Stimulated activated CD8-positive, alpha-beta memory T cell treated with anti-CD3 and anti-CD28 coated beads, Interleukin-4, amount 100 ng/mL, for 24 hours (primary cell): ENCODE measurements at places on chromosomes 16 and 17.

DNA sequence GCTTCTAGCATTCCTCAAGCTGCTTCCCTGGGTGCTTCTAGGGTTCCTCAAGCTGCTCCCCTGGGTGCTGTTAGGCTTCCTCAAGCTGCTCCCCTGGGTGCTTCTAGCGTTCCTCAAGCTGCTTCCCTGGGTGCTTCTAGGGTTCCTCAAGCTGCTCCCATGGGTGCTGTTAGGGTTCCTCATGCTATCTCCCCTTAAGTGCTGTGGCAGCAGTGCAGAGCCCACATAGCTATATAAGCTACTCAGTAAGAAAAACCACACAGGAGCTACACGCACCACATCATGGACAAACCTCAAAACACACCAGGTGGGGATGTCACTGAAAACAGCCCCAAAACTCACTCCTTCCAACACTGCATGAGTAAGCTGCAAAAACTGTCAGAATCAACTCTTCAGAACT is 35.2 kb downstream of the ANKRD11 start:
- DNase-seq: no peak

GRCh38 chr16:3243882-3244281 is 8.9 kb upstream of the ZNF200 start:
- DNase-seq: no peak

DNA sequence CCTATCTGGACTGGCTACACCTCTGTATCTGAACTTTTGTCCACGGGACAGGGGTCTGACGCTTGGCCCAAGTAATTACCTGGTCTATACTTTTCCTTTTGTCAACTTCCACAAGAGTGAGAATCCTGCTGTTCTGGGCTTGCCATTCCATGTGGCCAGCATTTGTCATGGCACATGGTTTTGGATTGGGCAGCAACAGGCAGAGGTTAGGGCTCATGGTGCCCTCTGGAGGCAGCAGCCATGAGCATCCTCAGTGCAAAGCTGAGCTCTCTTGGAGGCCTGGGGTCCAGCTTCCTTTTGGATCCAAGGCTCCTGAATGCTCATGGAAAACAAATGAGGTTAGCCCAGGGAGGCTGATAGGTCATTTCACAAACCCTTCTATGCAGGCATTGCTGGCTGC is 7.5 kb upstream of the EDC4 start:
- DNase-seq: no peak

DNA sequence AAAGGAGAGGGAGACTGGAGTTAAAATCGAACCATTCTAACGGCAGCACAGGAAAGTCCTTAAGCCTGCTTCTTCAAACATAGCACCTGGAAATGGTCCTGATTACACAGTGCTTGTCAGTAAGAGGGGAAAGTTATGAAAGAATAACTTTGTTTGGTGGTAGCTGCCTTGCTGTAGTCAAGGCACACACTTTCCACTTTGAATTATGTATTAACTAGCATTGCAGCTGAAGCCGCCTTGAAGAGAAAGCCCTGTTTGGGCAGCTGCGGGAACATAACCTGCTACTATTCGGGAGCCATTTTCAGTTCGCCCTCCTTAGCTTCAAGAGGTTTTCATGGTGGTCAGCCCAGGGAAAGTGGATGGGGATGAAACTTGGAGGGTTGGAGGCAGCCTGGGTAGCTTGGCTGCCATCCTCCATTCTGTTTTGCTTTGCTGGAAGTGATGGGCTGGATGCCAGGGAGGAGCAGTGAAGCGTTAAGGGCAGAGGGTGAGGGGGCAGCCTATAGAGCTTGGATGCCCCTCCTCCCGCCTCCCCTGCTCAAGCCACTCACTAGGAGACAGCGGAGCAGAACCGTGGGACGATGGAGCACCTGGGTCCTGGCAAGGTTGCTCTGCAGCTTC is 5.3 kb upstream of the HAS3 start:
- no peak for DNase-seq

GRCh38 chr17:1918346-1919162 is 88.7 kb downstream of the RPA1 start:
- DNase-seq: no peak

DNA sequence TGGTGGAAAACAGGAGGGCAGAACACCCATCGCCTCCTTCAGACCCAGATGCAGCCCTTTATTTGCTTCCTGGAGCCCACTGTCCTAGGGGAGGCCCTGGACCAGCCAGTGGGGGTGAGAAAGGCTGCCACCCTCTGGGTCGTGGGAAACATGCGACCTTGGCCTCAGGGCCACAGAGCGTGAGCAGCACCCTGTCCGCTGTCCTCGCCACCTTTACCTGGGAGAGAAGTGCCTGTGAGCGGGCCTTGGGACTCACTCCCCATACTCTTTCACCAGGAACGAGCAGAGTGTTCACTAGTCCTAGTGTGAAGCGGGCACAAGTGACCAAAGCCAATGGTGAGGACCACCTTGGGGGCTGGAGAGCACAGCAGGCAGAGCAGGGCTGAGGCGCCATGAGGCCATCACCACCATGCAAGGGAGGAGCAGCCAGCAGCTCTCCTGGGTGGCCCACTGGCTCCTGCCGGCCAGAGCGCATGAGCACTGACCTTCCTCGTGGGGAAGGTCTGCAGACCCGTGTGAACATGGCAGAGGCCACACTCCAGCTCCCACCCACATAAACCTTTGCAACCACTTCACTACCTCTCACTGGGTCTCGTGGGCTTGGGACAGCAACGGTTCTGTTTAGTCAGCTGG is 8.5 kb downstream of the SMCR8 start:
- DNase-seq: no peak

DNA sequence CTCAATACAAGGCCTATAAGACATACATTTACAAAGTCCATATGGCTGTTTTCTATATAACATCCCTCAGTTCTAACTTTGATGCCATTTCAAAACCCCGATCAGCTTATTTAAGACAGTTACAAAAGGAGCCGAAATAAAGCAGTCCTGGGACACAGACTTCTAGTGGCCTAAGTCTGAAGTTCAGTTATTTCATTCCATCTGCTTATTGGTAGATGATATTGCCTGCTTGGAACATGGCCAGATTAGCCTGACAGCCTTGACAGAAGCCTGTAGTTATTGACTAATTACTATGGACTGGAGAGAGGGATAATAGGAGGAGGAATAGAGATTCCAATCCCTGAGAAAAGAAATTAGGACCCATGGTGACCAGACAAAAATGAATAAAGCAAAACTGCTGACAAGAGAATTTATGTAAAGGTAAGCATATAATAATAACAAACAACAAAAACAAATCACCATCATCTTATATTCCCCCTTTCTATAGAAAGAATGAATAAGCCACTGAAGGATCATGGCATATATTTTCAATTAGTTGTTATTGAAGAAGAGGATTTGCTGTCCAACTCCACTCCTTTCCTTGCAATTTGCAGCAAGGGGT is 206.3 kb upstream of the TOM1L1 start:
- no peak for DNase-seq

DNA sequence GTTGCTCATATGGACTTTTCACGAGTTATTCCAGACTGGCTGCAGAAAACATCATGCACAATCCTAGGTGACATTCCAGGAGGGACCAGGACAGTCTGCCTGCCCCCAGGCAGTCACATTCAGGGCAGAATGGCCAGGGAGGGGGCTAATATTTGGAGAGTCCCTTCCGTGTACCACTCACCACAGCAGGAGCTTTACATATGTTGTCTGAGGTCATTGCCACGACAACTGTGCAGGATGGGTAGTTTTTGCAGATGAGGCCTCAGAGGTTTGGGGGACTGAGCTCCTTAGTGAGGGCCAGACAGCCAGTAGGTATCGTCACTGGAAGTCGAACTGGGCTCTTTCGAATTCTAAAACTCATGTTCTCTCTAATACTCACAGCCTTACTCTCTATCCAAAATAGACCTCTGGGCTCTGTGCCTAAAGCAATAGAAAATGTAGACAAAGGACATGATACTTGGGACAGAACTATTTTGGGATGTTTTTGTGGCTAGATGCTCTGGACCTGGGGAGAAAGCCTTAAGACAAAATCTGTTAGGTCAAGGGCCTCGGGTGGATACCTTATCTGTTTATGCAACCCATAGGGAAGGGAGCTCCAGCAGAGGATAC is 338.5 kb downstream of the MAF start:
- DNase-seq: no peak

GRCh38 chr17:63714550-63715277 is 14.8 kb upstream of the LIMD2 start:
- no peak for DNase-seq

GRCh38 chr17:14329900-14330491 is 29.1 kb downstream of the HS3ST3B1 start:
- DNase-seq: no peak

DNA sequence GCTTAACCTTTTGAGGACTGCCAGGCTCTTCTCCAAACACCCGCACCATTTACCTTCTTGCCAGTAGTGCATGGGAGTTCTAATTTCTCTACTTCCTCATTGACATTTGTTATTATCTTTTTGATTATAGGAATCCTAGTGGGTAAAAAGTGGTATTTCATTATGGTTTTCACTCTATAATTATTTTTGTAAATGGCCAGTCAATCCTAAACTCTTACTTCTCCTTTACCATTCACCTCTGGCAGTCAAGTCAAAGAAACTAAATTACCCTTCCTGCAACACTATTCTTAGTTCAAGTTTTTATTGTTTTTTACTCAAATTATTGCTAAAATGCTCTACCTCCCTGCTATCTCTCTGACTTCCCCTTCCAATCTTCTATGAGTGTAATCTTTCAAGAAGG is 29.8 kb upstream of the ANKFY1 start:
- DNase-seq: no peak

DNA sequence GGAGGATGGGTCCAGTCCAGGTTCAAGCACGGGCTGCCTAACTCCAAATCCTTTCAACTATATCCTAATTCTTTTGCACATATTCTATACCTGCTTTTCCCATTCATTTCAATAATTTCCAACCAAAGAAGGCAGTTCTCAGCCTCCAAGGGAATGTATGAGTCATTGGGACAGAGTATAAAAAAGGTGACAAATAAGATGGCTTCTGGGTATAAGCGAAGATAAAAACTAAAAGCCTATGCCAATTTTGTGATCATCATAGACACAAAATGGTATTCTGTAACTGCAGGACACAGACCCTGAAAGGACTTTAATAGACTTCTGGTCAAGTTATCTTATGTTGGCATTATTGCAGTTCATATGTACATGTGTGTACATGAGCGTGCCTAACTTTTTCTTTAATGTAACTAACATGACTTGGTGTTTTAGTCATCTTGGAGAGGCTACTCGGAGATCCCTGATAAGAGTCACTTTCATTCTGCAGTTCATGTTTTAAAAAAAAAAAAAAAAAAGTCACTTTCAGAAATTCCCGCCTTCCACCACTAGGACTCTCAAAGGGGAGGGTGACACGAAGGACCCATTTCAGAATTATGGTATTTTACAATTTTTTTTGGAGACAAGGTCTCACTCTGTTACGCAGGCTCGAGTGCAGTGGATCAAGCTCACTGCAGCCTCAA is 17.3 kb downstream of the COG1 start:
- DNase-seq: no peak

DNA sequence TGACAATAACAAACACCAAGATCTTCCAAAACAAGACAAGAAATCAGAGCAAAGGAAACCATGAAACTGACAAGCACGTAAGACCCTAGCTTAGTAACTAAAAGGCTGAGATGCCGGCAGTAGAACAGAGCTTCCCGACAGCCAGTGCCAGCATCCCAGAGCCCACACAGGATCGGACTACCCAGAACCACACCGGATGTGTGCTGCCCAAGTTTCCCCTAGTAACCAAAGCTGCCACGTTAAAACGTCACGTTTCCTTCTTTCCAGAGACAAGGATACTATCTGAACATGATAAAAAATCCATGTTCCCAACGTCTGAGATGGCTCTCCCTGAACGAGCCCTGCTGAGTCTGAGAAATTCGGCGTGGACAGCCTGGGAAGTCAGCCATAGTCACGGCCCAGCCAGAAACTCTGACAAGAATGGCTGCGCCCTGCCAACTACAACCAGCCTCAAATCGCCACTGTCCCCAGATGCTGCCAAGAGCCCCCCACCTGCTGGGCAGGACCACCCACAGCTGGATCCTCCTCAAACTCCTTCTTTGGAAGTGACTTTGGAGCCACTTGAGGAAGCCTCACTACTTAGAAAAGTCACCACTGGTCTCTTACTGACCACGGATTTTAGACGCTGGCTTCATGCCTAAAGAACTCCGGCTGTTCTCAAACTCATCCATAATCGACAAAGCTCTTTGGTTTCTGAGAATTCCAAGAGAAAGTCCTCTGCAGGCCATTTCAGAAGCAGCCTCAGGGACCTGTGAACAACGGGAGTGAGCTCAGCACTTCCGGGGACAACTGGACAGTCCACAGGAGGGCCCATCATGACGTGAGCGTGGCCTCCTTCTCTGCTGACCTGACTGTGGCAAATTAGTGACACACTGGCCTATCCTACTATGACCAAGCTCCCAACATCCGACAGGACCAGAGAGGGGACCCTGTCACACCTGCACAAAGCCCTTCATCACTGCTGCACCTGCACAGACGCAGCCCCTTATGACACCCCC is 16.7 kb downstream of the CCDC57 start:
- DNase-seq: no peak

DNA sequence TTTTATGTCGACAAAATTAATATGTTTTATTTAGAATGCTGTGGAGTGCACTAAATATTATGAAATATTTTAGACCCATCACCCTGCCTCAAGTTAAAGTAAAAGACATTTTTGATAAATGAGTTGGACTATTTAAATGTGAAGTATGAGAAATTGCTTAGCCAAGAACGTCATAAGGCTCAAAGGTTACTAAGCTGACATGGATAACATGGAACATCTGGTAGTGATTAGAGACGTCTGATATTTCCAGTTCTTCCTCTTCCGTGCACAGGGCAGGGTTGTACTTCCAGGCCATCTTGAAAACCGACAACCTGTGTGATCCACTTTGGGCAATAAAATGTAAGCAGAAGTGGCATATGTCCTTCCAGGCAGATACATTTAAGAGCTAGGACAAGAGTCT is 7.2 kb upstream of the CCL8 start:
- no peak for DNase-seq

- DNase-seq: no peak
Observed at GRCh38 chr16:58154345-58154744, 25.2 kb upstream of the CFAP20 start.
